Stimulated activated CD4-positive, alpha-beta T cell treated with anti-CD3 and anti-CD28 coated beads, TNF-alpha, amount 100 ng/mL, for 1 hour (primary cell): ENCODE measurements at places on chromosomes 1 and 21.

- DNase-seq = no peak
Measured at GRCh38 chr21:44550807-44551206, 498 bp downstream of the KRTAP10-2 start.

- DNase-seq = no peak
Measured at GRCh38 chr1:160264795-160265307, 2.5 kb upstream of the DCAF8 start.

DNA sequence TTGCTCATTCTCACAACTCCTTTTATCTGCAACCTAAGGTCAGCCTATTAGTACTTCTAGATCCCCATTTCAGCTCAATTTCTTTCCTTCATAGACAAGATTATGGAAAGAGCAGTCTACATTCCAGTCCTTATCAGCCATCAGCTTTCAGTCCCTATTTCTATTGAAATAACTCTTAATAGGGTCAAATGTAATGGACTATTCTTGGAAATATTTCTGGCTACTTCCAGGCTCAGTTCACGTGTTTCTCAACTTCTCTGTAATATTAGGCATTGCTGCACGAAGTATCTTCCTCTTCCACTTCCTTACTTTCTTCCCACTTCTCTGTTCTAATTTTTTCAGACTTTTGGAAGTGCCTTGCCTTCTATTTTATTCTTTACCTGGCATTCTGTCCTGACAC lies 232.9 kb upstream of the USP25 start:
- DNase-seq = no peak

DNA sequence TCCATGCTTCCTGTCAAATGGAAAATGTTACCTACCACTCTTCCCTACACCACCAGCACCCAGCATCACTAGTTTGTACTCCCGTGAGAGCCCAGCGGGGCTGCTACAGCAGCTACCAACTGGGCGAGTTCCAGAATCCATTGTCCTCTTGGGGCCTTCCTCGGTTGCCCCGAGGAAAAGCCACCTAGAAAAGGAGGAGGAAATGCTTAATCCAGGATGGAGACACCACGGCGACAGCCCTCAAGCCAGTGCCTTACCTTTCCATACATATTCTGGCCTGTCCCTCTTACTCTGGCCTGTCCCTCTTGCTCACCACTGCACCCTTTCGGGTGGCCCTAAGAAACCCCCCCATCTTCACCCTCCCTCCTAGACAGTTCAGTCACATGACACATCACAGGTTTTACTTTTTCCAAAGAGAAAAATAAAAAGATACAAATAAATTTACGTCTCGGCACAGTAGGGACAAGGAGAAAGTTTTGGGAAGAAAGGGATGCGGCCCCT lies 478 bp downstream of the RIT1 start:
- DNase-seq = no peak

- DNase-seq = no peak
Measured at GRCh38 chr1:217946511-217946910, 315.4 kb downstream of the SPATA17 start.
